ENCODE measurements at places on chromosomes 6 and 20. TPM values are rescaled to one million over a fixed set of nuclear protein-coding genes. Genes with fewer than 3 reads are reported as not detected.

- DNase-seq = no peak
Observed at GRCh38 chr6:107657755-107658461, 166.2 kb downstream of the SCML4 start.

The TRIM40 gene
- not detected for total RNA-seq

GRCh38 chr6:30615219-30615957 is 1.7 kb downstream of the PPP1R10 start:
- DNase-seq = no peak

GRCh38 chr6:146781836-146782235 is 183.1 kb downstream of the ADGB start:
- DNase-seq = no peak

DNA sequence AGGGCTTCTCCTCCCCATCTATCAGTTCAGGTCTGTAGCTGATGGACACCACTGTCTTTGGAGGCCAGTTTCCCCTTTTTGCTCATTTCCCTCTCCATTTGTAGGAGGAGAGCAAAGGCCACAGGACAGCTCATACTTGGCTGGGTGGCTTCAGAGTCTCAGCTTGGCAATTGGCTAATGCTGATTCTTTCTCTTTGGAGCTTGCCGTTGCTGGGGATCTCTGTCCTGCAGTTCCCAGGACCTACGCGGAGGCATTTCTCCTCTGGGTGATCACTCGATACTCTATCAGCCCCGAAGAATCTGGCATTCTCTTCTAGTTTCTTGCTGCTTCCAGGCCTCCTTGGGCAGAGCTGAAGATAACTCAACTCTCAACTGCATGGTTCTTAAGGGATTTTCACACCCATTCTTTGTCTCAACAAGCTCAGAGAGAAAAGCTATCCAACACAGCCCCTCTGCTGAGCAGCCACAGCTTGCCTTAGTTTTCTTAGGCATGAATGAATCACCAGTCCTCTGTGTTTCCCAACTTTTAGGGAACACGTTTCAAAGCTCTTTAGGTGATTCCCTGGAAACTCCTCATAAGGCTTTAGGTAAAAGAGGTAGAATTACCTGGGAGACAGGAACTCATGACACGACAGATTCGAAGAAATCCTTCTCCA is 19.2 kb upstream of the SSR1 start:
- no peak for DNase-seq

DNA sequence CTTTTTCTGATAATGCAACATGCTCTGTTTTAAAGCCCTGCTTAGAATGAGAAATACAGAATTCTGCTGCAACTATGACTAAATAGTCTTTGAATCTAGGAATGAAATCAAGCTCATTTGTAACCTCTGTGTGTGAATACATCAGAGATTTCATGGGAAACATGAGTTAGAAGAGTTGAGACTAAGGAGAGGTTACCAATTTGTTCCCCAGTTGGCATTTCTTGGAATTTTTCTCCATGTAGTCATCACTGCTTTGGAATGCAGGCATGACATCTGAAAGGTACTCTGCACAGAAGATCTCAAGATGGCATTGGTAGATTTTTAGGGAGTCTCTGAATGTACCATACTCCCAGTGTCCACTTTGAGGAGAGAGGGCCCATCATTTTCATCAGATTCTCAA is 237.2 kb downstream of the TFAP2A start:
- DNase-seq = no peak

The HNF4A gene
- not detected for total RNA-seq

The IL22RA2 gene
- total RNA-seq = not detected

The MROH8 gene
- total RNA-seq = 5.3 TPM

The TUBB2B gene
- total RNA-seq = 5,262 TPM

DNA sequence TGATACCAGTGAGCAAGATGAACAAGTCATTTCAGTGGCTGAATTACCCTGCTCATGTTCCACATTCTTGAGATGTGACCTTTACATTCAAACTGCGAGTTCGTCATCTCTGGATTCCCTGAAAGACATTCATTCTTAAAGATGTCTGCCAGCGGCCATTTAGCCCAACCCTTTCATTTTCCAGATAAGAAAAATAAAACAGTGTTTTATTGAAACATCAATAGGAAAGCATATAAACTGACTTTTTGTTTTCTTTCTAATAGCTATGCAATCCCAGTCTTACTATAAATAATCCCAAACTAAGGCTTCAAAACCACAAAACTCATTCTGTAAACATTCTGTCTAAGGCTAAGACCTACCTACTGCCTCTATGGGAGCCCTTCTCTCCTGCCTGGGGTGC is 134.0 kb downstream of the SAMD5 start:
- DNase-seq = no peak

DNA sequence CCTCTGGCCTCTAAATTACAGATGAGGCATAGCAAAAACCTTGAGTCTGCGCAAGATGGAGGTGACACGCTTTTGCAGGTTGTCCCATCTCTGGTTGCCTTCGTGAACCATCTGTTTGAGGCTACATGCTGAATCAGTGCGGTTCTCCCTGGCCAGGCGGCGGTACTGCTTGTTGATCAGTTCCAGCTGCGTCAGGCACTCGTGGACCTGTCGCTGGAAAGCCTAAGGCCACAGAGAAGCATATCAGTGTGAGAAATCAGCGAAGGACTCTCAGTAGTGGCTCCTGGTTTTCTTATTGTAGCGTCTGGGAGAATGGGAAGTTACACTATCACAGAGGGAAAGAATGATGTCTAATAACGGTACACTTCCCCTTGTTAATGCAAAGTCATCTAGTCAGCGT is 344.4 kb downstream of the ESR1 start:
- DNase-seq = no peak

DNA sequence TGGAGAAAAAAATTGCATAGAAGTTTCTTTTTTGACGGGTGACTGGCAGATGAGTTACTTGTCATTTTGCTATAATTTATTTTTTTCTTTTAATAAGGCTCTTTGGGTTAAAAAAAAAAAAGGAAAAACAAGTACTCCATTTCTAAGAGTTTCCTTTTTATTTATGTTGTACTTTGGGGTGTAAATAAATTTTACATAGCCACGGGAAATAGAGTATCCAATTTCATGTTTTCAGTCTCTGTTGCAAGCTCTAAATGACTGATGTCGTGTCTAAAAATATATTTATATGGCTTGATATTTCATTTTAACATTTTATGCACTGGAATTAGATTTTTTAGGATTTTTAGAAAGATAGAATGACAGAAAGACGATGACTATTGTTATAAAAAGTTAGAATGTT is 3.4 kb downstream of the EYA4 start:
- no peak for DNase-seq

DNA sequence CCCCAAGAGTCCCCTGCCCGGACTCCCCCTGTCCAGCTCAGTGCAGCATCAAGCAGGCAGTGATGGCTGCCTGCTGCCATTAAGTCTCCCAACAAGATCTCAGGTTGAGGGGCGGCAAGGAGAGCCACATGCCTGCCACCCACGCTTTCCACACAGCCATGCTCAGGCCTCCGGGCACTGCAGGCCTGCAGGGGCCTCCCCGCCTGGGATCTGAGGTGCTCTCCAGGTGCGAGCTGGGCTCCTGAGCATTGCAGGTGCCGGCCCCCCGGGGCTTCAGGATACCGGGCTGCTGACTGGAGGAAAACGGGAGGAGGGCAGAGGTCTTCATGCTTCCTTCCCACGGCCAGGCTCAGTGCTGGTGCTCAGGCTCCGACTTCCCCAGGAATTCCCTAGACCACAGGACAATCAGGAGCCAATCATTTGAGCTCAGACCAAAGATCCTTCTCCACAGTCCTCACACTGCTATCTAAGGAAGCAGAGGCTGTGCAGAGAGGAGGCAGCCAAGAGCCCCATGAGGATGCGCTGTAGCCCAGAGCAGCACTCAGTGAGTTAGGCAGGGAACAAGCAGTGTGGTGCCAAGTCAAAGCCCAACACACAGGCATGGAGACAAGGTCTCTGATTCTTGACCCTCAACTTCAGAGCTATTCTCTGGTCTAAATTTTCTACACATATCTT is 52.7 kb downstream of the PYGB start:
- no peak for DNase-seq

GRCh38 chr20:9699181-9699580 is 139.7 kb downstream of the PAK5 start:
- DNase-seq = no peak

The MACROD2 gene
- total RNA-seq = 47.7 TPM

The SLC35D3 gene
- total RNA-seq = 0.82 TPM

The OR2B6 gene
- not detected for total RNA-seq

DNA sequence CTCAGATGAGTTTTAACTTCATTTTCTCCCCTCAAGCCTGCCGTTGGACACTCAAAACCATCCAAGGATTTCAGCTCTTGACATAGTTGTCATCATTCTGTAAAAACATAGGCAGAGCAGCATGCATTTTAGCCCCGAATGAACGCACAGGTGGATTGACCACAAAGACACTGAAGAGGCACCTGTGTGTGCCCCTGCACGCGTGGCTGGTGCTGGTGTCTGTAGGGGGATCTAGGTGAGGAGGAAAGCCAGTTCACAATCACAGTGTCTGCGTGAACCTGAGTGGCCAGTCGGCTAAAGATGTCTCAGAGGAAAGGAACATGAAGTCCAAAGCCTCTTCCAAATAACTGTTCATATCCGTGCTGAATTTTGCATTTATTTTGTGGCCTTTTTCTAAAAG is 309.2 kb downstream of the QKI start:
- no peak for DNase-seq

DNA sequence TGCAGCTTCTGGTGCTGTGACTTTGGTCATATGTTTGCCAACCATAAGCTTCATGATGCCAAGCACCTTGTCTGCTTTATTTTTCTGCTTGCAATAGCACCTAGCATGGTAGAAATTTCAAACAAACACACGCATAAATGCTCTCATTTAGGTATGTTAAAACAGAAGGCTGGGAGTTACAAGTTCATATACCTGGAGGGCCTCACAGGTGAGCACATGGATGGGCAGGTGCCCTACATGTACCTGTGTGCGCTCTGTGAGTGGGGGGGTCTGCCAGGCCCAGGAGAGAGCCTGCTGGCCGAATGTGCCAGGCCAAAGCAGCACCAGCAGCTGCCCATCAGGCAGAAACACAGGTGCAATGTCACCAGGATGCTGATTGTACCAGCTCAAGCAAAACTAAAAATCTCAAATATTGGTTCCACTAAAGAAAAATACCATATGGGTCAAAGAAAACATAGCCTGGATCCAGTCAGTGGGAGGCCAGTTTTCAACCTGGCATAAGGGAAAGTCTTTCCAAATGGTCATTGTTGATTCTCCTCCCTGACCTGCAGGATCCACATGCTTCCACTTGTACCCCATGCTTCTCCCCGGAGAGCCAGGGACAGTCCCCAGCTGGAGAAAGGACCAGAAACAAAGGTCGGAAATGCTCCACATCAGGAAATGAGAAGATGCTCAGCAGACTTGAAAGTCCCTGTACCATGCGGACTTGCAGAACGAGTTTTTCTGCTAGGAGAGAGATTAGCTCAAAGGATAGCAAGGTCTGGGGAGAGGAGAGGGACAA is 7.2 kb upstream of the PFDN4 start:
- DNase-seq = no peak

DNA sequence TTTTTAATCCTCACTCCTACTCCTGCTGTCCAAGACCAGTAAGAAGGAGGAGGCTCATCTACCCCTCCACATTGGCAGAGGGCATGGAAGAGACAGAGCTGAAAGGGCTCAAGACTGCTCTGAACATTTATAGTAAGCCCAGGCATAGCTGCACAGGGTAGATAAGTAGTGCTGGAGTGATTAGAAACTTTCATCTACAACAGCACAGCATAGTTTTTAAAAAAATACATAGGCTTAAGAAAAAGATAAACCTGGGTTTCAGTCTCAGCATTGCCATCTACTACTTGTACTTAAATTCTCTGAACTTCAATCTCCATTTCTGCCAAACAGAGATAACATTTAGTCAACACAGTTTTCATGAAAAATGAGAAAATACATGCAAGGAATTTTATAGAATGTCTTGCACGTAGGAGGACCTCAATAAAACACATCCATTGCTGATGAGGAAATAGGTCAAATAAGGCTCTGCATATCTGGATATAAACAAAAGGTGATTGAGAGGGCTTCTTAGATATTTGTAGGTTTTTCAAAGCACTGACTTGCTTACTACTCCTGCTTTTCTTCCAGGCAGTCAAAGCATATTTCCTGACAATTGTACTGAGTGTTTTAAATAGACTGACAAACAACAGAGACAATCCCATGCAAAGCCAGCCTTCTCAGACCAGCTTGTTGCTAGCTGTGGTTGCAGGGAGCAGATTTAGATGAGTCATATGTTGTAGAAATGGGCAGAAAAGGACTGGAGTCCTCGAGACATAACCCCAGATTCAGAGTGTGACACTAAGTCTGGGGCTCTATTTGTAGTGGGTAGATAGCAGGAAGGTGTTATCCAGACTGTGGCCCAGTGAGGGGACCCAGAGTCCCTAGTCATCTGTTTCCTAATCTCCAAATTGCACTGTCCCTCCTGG is 107.4 kb upstream of the TAB2 start:
- no peak for DNase-seq

- DNase-seq = no peak
Observed at GRCh38 chr6:14381829-14382677, 264.5 kb downstream of the CD83 start.

- DNase-seq = no peak
Observed at GRCh38 chr6:2381872-2382661, 136.7 kb upstream of the GMDS start.

GRCh38 chr20:19397666-19398065 is 185.2 kb downstream of the SLC24A3 start:
- DNase-seq = no peak

DNA sequence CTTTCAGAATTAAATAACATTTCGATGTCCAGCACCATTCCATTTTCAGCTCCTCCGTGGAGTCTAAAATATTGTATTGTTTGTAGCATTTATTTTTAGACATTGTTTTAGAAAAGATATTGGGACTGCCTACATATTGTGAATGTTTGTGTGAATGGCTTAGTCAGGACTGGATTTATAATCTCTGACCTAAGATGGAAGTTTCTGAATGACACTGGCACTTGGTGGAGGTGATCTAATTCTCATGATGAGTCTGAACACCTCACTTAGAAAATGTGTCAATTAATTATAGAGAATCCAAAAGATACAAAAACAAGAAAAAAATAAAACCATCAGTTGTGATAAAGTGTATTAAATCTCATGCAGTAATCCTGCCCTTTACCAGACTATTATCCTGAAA is 60.8 kb upstream of the HBS1L start:
- no peak for DNase-seq

GRCh38 chr6:13920552-13920951 is 4.2 kb upstream of the RNF182 start:
- no peak for DNase-seq

GRCh38 chr20:57476641-57477461 is 48.1 kb downstream of the CTCFL start:
- DNase-seq = no peak

The SLC12A5 gene
- total RNA-seq = 18.8 TPM

The PHACTR3 gene
- 40.8 TPM for total RNA-seq

The RIPOR3 gene
- 0.41 TPM for total RNA-seq

The SPATS1 gene
- 0.41 TPM for total RNA-seq

DNA sequence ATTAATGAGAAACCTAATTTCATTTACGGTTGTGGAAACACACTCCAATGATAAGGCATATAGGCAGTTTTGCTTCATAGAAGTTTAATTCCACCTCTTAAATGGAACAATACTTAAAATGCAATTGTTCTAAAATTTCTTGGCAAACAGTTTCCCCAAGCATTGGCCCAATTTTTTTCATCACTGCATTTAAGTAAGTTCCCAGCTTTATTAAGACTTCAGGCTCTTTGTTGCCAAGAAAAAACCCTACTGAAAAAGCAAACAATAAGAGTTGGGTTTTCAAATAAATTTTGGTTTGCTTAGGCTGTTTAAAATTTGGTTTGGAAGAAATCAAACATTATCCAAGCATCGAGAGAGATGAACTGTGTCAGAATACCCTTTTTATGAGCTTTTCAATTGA is 690.9 kb upstream of the NRSN1 start:
- DNase-seq = no peak

The AIF1 gene
- 6.9 TPM for total RNA-seq

All from frontal cortex (tissue), 4 donors.